ENCODE measurements at places on chromosomes 5 and 9. TPM values are rescaled to one million over a fixed set of nuclear protein-coding genes. Genes with fewer than 3 reads are reported as not detected.

GRCh38 chr5:17329571-17329970, 112.1 kb downstream of the BASP1 start:
- DNase-seq: no peak

Gene SOHLH1
- not detected for total RNA-seq

DNA sequence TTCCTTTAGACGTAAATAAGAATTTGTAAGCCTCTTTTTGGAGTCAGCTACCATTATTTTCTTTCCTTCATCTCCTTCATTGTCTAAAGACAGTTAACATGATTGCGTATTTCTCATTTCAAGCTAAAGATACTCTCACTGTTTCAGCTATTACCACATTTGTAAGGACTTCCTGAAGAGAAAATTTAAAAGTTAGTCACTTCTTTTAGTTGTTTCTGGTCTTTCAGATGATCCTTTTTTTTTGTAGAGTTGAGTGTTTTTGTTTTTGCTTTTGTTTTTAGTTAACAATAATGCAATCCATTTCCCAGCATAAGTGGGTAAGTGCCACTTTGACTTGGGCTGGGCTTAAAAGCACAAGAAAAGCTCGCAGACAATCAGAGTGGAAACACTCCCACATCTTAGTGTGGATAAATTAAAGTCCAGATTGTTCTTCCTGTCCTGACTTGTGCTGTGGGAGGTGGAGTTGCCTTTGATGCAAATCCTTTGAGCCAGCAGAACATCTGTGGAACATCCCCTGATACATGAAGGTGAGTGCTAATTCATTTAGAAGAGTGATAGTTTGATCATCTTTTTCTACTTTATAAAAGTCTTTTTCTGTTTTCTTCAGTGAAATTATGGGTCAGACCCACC, 2.0 kb downstream of the IL31RA start:
- no peak for DNase-seq

DNA sequence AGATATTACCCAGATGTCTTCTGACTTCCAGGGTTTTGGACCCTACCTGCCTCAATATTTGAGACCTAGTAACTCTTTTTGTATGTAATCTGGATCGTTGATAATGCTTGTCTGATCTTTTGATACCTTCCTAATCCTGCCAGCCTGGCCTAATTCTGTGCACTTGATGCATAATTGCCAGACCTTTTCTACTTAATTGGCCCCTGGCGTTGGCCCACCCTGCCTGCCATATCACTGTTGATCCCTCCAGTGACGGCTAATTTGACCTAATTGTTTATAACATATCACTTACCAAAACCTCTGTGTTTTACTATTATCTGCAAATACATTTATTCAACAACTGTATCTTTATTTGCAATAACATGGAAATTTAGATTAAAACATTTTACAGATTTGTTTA, 49.0 kb downstream of the SLC44A1 start:
- DNase-seq: no peak

DNA sequence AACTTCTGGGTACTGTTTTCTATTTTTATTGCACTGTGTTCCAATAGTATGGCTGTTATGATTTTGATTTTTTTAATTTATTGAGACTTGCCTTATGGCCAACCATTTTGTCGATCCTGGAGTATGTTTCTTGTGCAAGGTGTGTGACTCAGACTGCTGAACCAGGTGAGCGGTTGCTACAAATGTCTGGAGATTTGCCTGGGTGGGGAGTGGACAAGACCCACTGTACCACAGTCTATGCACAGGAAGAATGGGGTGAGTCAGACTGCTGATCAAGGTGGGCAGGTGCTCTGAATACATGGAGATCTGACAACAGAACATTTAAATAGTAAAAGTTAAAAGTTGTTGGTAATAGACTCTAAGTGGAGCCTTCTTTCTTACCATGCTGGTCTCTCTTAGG, 609.2 kb downstream of the CSNK1G3 start:
- DNase-seq: no peak

GRCh38 chr9:108039493-108039892, 549.9 kb upstream of the KLF4 start:
- DNase-seq: peak; percentile 47

Gene ANKRD34B
- not detected for total RNA-seq

- DNase-seq: peak; percentile 91
These were observed 31.6 kb downstream of the ANXA2R start for GRCh38 chr5:43008363-43009153.

DNA sequence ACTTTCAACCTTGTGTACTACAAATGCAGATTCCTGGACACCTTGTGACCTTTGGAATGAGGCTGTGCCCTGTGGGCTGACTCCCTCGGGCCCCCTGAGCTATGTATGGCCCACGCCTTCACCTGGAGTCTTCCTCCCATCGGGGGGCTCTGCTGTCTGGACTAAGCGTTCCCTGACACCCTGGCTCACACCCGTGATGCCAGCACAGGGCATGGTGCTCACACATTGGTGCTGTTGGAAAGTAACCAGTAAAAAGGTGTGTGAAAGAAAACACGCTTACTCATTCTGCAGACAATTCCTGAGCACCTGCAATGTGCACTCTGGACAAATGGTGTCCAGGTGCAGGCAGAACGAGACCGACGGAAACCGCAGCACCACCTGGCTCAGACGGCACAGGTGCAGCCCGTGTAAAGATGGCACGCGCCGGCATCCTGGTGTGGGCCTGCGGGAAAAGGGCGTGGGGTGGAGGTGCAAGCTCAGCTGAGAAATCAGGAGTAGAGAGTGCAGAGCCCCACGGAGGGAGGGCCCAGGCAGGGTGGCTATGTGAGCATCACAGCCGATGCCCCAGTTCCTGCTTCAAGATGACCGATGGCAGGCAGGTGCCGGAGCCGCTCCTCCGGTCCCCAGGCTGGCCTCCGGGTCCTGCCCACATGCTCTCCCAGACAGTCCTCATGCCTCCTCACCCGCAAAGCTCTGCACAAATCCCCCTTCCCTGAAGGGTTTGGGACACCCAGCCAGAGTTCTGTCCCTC, 11.0 kb downstream of the LPCAT1 start:
- no peak for DNase-seq

- DNase-seq: peak; percentile 66
These were observed 48.8 kb downstream of the FANCC start for GRCh38 chr9:95268681-95269080.

DNA sequence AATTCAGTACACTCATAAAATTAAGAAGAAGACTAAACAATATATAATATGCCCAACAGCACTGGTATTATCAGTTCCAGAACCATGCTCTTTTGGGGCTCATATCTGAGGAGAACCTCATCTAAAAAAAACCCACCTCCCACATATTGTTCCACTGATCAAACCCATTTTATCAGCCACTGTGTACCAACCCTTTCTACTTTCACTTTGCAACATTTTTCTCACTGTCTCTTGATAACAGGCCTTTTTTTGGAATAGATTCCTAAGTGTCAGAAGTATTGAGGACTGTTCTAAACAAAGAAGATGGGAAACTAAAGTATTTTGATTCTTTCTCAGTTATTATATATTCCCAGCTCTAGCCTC, 173.2 kb downstream of the GABRB2 start:
- no peak for DNase-seq

Gene C9orf43
- total RNA-seq: 0.63 TPM

- DNase-seq: no peak
These were observed 257.9 kb upstream of the ADAMTS16 start for GRCh38 chr5:4882186-4882585.

- DNase-seq: no peak
These were observed 369.6 kb upstream of the GRAMD2B start for GRCh38 chr5:126053630-126054029.

DNA sequence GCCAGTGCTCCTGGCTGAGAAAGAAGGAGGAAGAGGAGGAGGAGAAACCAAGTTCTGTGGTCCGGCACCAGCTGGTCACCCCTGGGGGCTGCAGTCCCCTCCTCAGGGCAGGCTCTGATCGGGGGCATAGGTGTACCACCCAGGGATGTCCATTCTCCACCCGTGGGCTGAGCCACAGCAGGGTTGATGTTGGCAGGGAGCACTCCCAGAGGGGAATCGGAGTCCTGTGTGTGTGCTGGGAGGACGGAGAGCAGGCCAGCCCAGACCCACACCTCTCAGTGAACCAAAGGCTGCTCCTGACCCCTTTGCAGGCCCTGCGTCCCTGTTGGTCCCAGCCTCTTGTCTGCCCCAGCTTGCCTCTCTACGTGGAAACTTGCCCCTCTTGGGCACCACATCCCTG, 4.6 kb upstream of the ADAMTSL2 start:
- DNase-seq: no peak

DNA sequence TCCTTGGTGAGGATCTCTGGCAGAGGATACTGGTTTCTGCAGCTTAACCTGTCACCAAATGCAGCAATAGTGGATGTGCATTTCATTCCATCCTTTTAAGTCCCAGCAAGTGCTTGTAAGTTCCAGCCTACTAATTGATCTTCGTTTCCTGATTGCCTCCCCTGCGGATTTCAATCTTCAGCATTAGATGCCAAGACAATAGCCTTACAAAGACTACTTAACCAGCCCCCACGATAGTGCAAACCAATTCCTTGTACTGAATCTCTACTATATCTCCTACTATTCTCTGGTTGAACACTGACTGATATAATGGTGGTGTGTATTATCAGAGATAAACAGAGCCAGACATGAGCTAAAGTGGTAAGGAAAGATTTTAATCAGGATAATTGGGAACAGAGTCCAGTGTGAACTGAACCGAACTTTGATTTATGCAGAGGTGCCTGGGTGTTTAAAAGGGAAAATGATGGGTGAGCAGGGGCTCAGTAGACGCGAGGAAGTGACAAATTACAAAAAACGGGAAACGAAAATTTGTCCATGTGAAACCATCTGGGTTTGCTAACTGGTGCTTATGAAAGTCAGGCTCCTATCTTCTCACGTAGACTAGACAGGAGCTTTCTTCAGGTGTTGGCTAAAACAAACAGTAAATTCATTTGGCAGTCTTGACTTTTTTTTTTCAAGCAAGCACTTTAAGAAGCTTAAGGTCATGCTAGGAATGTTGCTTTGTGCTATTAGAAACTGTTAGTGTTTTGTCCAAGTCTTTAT, 106.9 kb upstream of the ST8SIA4 start:
- no peak for DNase-seq

Gene FAM221B
- total RNA-seq: not detected

Gene IL9
- not detected for total RNA-seq

DNA sequence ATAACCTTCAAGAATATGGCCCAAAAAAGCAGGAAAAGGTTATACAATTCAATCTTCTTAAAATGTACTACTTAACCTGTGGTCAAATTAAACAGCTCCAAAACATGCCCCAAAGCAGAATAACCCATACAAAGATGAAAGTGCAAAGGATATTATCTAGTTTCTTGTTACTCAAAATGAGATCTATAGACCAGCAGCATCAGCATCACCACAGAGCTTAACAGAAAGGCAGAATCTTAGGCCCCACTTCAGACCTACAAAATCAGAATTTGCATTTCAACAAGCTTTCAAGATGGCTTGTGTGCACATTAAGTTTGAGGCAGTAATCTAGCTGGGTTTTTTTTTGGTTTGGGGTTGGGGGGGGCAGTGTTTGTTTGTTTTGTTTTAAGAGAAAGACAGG, 54.0 kb downstream of the SCAI start:
- no peak for DNase-seq

DNA sequence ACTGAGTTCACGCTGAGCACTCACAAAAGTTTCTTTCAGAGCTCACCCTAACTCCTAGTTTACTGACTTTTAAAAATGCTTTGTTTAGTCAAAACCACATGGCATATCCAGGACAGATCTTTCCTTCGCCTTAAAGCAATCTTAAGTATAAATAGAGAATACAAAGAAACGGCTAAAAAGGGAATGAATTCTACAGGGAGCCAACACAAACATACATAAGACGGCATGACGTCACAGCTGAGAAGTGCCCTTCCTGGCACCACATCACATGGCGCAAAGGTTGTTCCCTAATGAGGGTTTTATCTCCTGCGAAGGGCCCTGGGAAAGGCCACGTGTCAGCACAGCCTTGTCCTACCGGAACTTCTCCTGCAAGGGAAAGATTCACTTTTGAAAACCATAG, 141.3 kb downstream of the IRX1 start:
- DNase-seq: no peak

DNA sequence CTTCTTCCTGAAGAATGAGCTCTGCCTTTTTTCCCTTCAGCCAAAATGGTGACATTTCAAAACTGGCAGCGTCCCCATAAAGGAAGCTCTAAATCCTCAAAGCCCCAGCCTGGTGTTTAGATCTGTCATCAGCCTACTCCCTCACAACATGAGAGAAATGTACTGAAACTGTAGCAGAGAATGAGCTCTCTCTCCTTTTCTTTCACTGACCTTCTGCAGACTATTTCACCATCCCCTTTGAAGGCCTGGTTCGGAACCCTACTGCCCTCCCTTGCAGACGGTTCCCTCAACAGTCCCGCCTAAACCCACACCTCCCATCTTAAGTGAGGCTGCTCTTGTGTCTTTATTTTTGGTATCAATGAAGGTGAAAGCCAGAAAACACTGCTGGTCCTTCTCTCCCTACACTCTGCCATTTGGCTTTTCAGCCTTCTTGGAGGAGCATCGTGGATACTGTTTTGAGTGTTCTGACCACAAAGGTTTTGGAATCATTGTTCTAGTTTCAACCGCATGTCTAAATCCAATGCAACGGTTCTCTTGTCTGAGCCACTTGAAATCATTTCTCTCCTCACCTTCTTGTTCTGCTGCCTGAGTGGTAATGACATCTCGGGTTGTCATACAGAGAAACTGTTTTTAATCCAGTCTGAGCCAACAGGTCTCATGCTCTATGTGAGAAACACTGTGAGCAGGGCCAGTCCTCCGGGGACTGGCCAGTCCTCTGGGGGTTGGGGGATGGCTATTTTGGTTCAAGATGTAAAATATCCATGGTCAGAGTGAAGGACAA, 39.0 kb downstream of the ITK start:
- no peak for DNase-seq

GRCh38 chr5:94517490-94518488, 100.6 kb downstream of the KIAA0825 start:
- DNase-seq: peak; percentile 36

Gene RANBP3L
- not detected for total RNA-seq

DNA sequence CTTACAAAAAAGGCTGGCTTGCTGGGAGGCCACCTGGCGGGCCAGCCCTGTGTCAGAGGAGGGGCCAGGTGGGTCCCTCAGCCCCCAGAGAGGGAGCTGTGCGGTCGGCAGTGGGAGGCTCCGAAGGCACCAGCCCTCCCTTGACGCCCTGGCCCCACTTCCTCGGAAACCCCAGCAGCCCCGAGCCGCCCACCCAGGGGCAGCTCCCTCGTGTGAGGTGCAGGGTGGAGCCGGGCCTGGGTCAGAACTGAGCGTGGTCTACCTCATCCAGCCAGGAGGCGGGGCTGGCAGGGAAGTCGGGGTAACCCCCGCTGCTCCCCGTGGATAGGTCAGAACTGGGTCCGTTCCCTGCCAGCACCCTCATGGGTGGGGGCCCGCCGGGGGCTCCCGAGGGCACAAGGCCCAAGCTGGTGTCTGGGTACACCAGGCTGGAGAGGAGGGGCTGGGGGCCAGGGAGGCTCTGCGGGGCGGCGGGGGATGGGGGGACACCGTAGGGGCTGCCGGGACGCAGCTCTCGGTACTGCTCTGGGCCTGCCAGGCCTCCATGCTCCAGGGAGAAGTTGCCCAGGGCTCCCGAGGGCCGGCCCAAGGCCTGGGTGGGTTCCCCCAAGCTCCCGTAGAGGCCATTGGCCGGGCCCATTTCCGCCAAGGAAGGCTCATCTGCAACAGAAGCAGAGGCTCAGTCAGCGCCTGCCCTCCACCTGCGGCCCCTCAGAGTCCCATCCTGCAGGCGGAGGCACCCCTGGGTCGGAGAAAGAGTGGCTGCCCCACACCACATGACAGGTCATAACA, 7.6 kb downstream of the LHX3 start:
- DNase-seq: no peak

- DNase-seq: no peak
These were observed 36.9 kb downstream of the KIF4B start for GRCh38 chr5:155050384-155051019.

Measured in fibroblast of the aortic adventitia (primary cell).